ENCODE measurements at places on chromosomes 5 and 9. TPM values are rescaled to one million over a fixed set of nuclear protein-coding genes. Genes with fewer than 3 reads are reported as not detected.

DNA sequence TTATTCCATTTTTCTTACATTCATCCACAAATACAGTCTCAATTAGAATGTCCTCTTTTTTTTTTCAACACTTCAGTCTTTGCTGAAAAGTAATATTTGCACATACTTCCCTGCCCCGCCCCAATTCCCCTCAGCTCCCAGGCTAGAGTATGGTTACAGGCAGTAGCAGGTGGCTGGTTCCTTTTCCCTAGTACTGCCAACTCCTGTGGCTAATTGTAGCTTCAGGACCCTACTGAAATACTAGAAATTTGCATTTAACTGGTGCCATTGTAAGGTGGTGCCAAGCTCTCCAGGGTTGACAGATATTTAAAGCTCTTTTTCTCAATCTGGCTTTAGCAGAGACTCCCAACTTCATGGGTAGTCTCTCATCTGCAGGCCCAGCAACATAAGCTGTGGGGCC is 80.3 kb downstream of the FAM81B start:
- DNase-seq, result no peak

GRCh38 chr9:14075218-14075617 is 238.7 kb downstream of the NFIB start:
- no peak for DNase-seq

The DPH7 gene
- 43.2 TPM for total RNA-seq

DNA sequence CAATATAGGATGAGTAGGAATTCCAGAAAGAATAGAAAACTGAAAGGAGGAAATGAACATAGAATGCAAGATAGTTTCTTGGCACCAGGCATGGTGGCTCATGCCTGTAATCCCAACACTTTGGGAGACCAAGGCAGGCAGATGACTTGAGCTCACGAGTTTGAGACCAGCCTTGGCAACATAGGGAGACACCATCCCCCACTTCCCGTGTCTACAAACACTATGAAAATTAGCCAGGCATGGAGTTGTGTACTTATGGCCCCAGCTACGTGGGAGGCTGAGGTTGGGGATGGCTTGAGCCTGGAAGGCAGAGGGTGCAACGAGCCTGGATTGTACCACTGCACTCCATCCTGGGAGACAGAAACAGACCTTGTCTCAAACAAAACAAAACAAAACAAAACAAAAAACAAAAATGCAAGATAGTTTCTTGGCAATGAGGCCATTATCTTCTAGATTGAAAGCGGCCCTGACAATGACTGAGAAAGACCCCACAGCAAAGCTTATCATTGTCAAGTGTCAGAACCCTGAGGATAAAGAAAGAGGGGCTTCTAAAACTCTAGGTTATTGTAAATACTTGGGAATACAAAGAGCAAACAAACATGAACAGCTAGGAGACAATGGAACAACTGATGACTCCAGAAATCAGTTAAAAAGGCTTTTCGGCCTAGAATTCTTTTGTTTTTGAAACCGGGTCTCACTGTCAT is 9.2 kb downstream of the SQSTM1 start:
- DNase-seq, result no peak

The HK3 gene
- 0.52 TPM for total RNA-seq

Data from activated T-helper 2 cell treated with anti-CD3 and anti-CD28 coated beads, Interferon-gamma antibody, Interleukin-2, Interleukin-4, amounts not matched to agents 10 μg/mL and 5 μg/mL and 100 μg/mL, durations not matched to agents 14 hours and 24 hours and 36 hours (primary cell).